Effector memory CD4-positive, alpha-beta T cell (primary cell): ENCODE measurements at places on chromosomes 1 and 21.
A peak's percentile ranks its signal among the peaks of the same experiment; 100 is the strongest.

- DNase-seq: no peak
Measured at GRCh38 chr1:203060115-203060514, 25.7 kb downstream of the MYOG start.

- DNase-seq: no peak
Measured at GRCh38 chr1:168419736-168420135, 124.1 kb downstream of the XCL2 start.

DNA sequence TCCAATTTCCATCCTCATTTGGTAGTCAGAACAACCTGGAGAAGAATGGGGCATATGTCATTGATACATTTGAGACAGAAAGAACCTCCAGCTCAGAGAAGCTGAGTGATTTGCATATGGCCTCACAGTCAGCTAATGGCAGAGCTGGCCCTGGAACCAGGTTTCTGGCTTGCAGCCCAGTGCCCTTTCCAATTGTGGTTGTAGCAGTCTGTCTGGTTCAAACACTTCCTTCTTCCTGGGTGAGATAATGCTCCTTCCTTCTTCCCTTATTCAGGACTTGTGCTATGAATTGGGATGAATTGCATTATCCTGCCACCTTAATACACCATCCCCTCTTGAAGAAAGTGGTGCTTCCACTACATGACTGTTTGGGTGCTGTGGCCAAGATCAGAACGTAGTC is 24.2 kb downstream of the SLC5A9 start:
- DNase-seq: no peak

GRCh38 chr1:111629190-111629954 is 9.8 kb downstream of the RAP1A start:
- DNase-seq: no peak

DNA sequence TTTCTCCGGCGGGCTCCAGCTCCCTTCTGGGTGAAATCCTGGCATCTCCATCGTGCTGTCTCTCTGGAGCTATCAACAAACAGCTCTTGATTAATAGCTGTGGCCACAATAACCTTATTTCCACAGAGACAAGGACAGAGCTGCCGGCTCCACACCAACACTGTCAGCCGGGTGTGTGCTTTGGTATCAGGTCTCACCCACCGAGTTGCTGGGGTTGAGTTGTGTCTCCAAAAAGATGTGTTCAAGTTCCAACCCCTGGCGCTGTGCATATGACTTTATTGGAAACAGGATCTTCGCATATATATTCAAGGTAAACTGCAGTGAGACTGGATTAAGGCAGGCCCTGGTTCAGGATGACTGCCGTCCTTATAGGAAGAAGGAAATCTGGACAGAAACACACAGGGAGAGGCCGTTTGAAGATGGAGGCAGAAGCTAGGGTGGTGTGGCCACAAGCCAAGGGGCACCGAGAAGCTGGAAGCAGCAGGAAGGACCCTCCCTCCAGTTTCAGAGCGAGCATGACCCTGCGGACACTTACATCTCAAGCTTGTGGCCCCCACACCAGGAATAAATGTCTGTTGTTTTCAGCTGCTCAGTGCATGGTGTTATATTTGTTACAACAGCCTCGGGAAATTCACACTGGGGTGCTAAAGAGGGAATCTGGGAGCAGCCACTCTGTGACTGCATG is 88.4 kb upstream of the TMPRSS2 start:
- no peak for DNase-seq

- no peak for DNase-seq
Measured at GRCh38 chr1:227532019-227532619, 31.2 kb upstream of the ZNF678 start.

- DNase-seq: no peak
Measured at GRCh38 chr1:90154711-90155110, 159.8 kb downstream of the ZNF326 start.

DNA sequence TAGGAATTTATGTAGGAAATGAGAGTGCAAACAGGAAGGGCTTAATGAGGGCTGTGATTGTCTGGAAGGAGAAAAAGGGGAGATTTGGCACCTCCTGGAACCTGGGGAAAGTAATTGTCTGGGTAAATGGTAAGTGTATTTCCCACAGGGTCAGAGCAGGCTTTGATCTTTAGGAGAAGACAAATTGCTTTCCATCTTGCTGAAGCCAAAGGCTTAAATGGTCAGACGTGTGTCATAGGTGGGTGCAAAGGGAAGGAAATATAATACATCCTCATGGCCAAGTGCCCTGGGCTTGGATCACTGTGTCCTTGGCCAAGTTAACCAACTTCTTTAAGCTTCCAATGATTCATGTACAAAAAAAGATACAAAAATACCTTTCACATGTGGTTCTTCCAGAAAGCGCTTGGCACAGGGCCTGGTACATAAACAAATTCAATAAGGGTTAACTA is 1.3 kb upstream of the DUSP23 start:
- DNase-seq: no peak

GRCh38 chr1:223842784-223843183 is 3.0 kb downstream of the TP53BP2 start:
- no peak for DNase-seq

GRCh38 chr1:180680558-180681144 is 48.8 kb downstream of the XPR1 start:
- no peak for DNase-seq

- no peak for DNase-seq
Measured at GRCh38 chr1:68188060-68188538, 44.2 kb downstream of the WLS start.

- DNase-seq: peak; percentile 26
Measured at GRCh38 chr1:78114034-78114956, 68.5 kb downstream of the GIPC2 start.

DNA sequence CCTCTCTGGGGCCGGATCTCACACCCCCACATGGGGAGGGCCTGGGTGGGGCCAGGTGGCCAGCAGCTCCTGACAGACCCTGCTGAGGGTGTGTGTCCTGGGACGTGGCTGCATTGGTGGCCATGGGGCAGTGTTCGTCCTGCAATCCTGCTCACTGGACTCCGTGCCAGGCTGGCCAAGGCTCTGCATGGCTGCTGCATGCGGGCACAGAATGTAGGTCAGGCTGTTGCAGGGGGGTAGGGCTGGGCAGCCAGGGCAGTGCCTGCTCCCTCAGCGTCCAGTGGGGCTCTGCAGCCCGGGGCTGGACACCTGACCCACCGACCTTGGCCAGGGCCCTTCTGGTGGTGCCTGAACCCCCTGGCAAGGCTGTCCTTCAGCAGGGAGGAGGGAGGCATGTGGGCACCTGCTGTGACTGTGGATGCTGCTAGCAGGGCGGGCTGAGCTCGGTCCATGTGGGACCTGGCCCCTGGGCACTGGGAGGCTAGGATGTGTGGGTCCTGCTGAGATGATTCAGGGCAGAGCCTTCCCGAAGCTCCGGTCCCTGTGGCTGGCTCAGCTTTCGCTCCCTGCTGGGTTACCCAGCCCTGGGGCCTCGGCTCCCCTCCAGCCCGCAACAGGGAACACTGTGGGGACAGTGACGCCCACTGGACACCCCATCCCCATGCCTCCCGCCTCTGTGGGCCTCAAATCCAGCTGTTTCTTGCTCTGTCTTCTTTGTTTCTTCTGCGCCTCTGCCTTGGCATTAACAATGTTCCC is 14.9 kb upstream of the PLCH2 start:
- no peak for DNase-seq

- DNase-seq: no peak
Measured at GRCh38 chr21:43318841-43319781, 107.8 kb downstream of the SIK1 start.

- no peak for DNase-seq
Measured at GRCh38 chr1:186882372-186883134, 53.8 kb downstream of the PLA2G4A start.

- DNase-seq: no peak
Measured at GRCh38 chr1:112464501-112464900, 44.3 kb upstream of the WNT2B start.

DNA sequence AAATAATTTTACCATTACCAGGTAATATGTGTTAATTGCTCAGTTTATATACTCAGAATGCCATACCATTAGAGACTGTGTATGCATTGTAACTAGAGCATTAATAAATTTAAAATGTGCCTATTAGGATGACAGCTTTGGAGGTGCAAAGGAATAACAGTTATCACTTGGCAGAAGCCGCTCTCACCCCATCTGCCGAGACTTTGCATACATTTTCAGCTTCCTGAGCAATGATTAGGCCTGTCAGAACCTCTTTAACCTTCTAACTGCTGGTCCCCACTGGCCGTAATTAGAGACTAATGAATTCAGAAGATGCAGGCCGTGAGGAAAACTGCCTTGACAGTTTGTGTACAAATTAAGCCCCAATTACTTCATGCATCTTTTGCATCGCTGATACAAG is 158.0 kb upstream of the PROX1 start:
- DNase-seq: no peak

- no peak for DNase-seq
Measured at GRCh38 chr1:153100245-153100644, 5.9 kb upstream of the SPRR2E start.

GRCh38 chr1:56227401-56227800 is 352.0 kb downstream of the PLPP3 start:
- DNase-seq: no peak

DNA sequence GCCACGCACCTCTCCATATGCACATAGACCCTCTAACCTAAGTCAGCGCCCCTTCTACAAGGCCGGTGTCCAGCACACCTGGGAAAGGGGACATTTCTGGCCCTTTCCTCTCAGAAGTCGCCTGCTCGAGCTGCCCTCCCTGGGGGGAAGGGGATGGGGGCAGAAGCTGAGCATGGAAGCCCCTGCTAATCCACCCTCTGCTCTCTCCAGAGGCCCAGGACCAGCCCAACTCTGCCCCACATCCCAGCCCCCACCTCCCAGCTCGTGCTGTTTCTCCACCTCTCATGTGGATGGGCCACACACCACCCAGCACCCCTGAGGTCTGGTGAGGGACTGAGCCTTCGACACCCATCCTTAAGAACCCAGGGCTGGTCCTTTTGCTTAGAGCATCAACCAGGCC is 14.8 kb downstream of the TNFRSF1B start:
- no peak for DNase-seq

- DNase-seq: no peak
Measured at GRCh38 chr1:31881688-31882000, 56.5 kb downstream of the PTP4A2 start.

DNA sequence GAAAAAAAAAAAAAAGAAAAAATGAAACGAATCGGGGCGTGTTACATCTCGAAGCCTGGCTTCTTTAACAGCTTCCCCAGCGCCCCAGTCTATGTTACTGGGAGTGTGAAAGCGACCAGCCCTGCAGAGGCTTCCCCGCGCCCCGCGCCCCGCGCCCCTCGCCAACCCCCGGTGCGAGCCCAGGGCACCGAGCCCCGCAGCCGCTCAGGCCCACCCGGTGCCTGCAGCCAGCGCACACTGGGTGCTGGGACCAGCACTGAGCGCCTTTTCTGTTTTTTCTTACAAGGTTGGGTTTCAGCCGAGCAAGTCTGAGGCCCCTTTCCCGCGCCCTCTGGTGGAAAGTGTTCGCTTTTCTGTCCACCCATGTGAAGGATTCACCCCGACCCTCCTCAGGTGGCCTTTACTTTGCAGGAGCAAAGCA is 42.1 kb upstream of the ZNF496 start:
- DNase-seq: peak; percentile 25

- no peak for DNase-seq
Measured at GRCh38 chr1:59769736-59770095, 45.0 kb upstream of the HOOK1 start.

- no peak for DNase-seq
Measured at GRCh38 chr1:72009173-72010093, 272.9 kb downstream of the NEGR1 start.

DNA sequence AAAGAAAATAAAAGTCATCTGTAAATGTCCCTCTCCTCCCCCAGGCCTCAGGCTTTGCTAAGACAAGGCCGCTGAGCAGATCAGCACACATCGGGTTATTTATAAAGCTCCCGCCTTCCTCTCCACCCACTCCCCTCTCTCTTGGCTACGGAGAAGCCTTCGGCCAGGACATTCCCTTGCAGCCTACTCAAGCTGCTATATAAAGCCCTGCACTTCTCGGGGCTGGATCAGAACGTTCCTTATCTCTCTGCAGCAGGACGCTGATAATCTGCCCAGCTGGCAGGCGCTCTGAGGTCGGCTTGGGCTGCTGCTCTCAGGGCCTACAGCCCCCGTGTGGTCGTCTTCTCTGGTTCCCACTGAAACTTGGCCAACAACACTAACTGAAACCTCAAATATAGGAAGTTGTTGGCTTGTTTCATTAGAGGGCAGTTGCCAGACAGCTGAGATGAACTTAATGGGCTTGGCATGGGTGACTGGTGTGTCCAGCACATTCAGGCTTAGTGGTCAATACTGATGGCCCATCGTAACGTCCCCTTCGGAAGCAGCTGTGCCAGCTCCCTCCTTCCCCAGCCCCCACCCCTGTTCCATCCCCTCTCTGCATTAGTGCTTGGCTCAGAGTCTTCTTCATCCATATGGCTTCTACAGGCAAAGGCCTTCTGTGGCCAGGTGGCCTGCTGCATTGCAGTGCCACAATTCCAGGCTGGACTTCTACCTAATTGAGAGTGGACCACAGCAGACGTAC is 64.6 kb downstream of the IER5 start:
- DNase-seq: no peak

DNA sequence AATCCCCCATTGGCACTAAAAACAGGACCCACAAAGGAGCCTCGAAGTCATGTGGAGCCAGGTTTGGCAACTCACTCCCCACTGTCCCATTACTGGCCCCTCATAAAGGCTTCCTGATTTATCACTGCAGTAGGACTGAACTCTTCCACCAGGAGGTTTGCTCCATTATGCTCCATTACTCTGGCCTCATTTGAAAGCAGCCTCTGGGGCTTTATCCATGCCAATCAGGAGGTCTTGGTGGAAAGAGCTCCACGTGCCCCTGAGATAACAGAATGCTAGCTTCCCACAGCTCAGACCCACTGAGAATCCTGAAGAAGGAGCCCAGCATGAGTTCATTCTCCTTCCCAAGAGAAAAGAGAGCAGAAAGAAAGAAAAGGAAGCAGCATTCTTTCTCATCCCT is 76.4 kb downstream of the HIVEP3 start:
- DNase-seq: no peak

GRCh38 chr21:42929969-42930368 is 4.5 kb upstream of the ERVH48-1 start:
- no peak for DNase-seq

DNA sequence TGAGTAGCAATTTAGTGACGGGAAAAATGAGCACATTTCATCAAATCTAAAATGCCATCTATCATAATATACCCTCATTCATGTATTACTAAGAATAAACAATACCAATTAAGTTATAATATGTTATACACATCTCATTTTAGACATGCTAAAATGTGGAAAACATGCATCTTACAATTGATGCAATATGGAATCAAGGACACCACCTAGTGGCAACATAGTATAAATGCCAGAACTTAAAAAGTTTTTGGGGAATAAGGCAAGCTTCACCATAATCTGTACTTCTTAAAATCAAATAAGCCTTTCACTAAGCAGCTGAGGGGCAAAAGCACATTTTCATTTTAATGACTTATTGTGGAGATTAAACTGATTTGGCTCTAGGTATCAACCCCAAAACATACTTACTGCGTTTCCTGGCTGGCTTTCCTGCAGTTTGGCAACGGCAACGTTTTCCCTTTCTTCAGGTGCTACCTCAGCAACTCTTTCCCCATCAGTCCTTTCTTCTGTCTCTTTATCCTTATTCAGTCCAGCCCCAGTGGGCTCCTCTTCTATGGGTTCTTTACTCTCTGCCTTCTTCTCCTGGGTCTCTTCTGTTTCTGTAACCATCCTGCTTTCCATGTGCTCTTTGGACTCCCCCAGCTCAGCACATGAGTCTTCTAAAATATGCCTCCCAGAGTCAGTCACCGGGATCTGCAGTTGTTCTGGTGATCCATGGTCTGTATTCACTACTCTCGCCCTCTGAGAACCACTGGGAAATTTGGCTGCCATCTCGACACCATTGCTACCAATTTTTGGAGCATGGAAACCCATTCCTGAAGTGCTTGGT is 11.4 kb downstream of the SDE2 start:
- DNase-seq: no peak
